Endodermal cell (in vitro differentiated cells): ENCODE measurements at places on chromosomes 3 and 15. TPM values are rescaled to one million over a fixed set of nuclear protein-coding genes. Genes with fewer than 3 reads are reported as not detected.

Gene WWTR1
- total RNA-seq: 17.3 and 18.6 TPM in 2 replicates

DNA sequence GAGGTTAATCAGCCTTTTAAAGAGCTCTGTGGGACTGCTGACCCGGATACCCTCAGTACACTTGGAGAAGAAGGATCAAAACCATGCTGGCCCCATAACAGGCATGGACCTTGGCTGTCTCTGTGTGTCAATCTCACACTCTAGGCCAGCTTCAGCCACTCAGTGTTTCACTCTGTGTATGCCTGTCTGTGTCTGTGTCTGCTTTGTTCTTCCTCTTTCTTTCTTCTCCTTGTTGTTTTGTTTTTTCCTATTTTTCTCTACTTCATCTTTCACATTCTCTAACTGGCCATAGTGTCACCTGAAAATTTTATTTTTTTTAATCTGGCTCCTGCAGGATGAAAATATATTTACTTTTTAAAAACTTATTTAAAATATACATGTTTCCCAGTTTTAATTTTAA is 51.1 kb downstream of the SERP1 start:
- no peak for DNase-seq

- DNase-seq: peak; percentile 80
Measured at GRCh38 chr15:91113030-91113429, 13.0 kb downstream of the SV2B start.

GRCh38 chr3:94171954-94172353 is 109.1 kb downstream of the NSUN3 start:
- no peak for DNase-seq

- no peak for DNase-seq
Measured at GRCh38 chr3:148319161-148319915, 378.4 kb upstream of the AGTR1 start.

Gene RTP3
- not detected in 3 replicates for total RNA-seq

GRCh38 chr15:62798536-62798935 is 244.0 kb upstream of the TPM1 start:
- DNase-seq: no peak

GRCh38 chr3:120203016-120203415 is 82.0 kb downstream of the GPR156 start:
- no peak for DNase-seq

- no peak for DNase-seq
Measured at GRCh38 chr3:130895690-130896488, 2.0 kb downstream of the ATP2C1 start.

DNA sequence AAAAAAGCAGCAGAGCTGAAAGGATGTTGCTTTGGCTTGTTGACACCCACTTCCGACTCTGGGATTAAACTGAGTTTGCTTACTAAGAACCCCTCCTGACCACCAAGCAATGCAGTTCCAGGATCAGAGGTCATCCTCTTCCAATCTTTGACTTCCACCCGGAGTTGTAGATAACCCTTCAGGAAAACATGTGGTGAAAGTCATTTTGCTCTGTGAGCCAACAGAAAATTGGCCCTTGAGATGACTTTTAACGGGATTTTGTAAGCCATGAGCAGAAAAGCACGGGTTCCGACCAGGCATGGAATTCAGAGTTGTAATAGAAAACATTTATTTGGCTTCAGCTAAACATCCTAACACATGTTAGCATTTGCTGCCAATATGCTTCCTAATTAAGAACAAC is 171.6 kb upstream of the NR2F2 start:
- DNase-seq: no peak

Gene AHSG
- total RNA-seq: 0.35 TPM in 1 of 3 replicates, not detected in the others

Gene CLDN18
- total RNA-seq: 0.15 to 0.75 TPM (median 0.27 TPM) in 3 replicates

- no peak for DNase-seq
Measured at GRCh38 chr3:111921181-111921580, 57.6 kb upstream of the ABHD10 start.

GRCh38 chr15:73851689-73852088 is 21.7 kb upstream of the TBC1D21 start:
- peak; percentile 93 for DNase-seq

Gene TEX55
- not detected in 2 replicates for total RNA-seq

Gene LYZL4
- total RNA-seq: not detected in 2 replicates

- DNase-seq: peak; percentile 67
Measured at GRCh38 chr3:19543212-19543841, 390.7 kb downstream of the EFHB start.

Gene AP2M1
- 450 and 457 TPM in 2 replicates for total RNA-seq

Gene BFSP2
- total RNA-seq: not detected in 2 replicates

Gene HIGD2B
- total RNA-seq: not detected in 3 replicates

DNA sequence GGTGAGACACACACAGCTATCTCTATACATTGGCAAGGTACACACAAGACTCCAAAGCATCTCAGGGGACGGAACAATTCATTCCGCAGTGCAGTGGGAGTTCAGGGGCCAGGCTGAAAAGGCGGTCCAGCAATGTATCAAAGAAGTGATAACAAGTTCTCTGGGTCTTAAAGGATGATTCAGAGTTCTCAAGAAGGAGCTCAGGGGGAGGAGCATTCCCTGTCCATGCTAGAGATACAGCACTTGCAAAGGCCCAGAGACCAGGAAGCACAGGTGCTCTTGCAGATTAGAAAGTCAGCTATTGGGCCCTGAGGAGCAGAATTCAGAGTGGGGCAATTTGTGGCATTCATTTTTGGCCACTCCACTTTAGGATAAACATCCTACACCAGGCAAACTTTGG is 34.9 kb downstream of the MECOM start:
- no peak for DNase-seq

DNA sequence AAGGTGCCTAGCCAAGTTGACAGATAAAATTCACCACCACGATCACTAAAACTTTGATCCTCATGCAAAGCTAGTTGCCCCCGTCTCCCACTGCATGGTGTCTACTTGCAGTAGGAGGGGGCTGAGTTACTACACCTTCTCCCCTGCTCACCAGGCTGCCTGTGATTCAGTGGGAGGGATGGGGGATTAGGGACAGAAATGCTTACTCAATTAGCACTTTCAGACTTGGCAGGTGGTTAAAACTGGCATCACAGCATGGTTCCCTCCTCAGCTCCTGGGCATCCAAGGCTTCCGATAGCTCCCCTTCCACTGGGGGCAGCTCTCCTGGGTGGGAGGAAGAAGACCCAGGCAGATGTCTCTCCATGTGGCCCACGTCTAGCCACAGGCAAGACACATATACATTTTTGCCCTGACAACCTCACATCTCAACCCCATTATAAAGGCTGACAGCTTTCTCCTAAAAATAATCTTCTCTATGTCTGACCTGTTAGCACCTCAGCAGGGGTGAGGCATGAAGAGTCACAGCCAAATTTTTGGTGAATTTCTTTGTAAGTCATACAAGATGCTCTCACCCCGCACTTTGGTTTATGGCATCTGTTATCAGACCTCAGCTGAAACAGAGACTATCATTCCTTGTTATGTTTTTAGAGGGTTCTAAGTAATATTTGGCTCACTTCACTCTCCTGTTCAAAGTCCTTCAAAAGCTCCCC is 369.0 kb downstream of the SV2B start:
- DNase-seq: peak; percentile 84

DNA sequence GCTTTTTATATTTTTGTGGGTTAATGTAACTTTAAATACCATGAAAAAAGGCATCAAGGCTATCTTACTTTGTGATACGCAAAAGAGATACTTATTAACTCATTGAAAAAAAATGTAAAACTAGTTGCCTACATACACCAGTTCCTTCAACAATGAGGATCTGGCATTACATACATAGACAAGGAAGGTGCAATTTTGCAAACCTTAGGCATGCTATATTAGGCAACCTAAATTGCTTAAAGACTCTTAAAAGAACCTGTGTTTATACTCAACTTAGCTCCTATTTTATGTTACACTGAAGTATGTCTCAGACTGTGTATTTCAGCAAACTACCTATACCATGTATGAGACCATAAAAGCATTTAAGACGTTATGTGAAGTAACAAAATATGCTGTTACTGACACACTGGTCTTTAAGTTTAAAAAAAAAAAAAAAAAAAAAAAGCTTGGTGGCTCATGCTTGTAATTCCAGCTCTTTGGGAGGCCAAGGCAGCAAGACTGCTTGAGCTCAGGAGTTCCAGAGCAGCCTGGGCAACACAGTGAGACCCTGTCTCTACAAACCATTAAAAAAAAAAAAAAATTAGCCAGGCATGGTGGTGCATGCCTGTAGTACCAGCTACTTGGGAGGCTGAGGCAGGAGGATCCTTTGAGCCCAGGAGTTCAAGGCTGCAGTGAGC is 9.1 kb downstream of the TASOR start:
- DNase-seq: no peak

DNA sequence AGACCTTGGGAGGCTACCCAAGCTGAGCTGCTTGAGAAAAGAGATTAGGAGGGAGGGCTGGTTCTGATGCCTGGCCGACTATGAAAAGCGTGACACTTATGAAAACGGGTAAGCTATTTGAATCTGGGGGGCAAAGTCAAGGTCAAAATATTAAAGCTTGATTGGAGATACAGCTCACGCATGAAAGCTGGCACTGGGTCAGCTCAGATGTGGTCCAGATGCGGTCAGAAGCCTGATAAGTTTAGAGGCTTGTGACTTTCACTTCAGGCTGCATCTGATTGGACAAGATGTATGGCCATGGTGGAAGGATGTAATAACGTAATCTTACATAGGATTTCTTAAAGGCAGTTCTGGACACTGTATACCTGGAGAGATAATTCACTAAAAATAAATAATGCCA is 690.3 kb downstream of the NTRK3 start:
- no peak for DNase-seq
